ENCODE measurements at places on chromosomes 4 and X.

DNA sequence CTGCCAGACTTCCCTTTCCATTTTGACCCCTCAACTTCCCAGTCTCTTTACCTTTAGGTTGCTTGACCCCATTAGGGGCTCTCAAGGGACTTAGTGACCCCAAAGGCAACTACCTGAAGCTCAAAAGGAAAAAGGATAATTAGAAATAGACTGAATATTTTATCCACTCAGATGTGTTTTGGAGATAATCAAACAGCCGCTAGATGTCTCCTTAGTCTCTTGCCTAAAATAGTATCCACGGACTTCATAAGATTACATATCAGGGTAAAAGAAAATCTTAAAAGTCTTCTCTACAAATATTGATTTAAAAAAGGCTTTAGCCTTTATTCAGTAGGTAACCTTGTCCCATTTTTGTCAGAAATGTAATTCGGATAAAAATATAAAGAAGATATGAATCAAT, 21.0 kb upstream of the RHOXF2 start:
- DNase-seq, result no peak

DNA sequence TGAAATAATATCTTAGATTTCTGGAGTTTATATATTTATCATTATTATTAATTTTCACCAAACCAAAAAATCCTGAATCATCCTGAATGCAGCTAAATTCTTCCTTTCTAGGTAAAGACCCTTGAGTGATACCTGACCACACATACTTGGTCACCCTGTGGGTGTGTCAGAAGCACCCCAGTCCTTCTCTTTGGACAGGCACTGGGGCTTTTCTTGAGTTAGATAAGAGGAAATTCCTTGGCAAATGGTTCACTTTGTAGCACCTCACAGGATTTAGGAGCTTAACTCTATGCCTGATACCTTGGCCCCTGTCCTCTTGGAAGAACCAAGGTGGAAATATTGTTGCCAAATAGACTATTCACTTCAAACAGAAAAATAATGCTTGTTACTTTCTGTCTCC, 69.6 kb upstream of the PNPLA4 start:
- DNase-seq, result no peak

DNA sequence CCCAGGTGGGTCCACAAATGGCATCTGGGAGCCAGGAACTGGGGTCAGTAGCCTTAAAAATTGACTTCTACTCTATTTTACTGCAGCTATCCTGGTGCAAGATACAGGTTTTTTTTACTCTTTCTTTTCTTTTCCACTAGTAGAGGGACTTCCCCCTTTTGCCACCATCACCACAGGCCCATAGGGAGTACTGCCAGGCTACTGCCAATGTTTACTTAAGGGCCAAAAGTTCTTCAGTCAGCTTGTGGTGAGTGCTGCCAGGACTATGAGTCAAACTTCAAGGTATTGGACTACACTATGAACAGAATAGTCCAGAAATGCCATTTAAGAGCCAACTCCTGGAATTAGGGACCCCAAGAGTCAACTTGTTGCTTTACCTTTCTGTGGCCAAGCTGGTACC, 94.7 kb downstream of the EDA2R start:
- no peak for DNase-seq

GRCh38 chrX:96376266-96376665, 308.4 kb upstream of the DIAPH2 start:
- DNase-seq, result no peak

- DNase-seq, result no peak
Observed at GRCh38 chrX:96576368-96576767, 108.3 kb upstream of the DIAPH2 start.

DNA sequence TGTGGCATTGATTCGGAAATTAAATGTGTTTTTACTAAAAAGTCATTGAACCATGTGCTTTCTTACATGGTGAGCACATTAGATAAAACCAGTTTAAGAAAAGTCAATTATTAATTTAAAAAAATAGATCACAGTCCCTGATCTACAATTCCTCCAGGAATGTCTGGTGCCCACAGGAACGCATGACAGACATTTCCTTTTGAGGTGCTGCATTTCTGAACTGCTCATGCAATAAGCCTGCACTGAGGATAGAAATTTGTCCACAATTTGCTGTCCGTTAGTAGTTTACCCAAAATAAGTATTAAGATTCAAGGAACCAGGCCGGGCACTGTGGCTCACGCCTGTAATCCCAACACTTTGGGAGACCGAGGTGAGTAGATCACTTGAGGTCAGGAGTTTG, 8.2 kb upstream of the ADAMTS3 start:
- DNase-seq, result no peak

DNA sequence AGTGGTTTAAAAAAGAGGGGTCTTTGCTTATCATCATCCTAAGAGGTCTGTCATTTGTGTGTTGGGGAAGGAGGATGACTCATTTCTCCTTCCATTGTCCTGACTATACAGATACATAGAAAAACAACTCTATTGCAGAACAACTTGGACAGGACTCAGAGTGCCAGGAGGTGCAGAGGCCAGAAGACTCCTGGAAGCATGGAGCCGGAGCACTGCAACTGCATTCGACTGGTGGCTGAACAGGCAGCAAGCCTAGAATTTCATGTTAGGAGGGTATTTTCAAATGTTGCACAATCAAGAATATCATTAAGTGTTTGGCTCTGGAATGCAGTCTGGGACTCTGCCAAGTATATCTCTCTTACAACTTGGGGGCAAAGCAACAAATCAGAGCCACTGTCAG, 35.0 kb upstream of the MAML3 start:
- no peak for DNase-seq

DNA sequence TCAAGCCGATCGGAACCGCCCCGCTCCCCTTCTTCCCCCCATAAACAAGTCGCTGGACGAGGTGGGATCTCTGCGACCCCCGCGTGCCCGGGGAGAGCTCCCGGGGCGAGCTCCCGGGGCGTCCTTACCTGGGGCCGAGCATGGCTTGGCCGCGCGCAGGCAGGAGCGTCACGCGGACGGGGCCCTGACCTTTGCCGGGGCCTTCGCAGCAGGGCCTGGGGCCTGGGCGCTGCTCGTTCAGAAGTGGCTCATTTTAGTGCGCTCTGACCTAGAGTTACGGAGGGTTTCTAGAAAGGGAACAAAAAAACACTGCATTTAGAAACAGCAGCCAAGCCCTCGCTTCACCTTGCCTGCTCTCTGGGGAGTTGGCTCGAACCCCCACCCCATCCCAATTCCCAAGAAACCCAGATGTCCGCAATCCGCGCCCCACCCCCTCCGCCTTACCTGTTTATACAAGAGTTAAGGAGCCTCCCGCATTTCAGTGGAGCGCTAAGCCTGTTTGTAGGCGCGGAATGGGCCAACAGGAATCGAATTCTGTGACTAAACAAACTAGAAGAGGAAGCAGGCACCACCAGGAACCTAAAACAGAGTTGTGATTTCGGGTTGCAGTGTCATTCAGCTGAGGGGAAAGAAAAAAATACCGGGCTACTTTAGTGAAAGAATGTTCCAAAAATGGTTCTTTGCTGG, 814 bp upstream of the RBM47 start:
- no peak for DNase-seq

GRCh38 chr4:27635936-27636913, 775.6 kb downstream of the STIM2 start:
- DNase-seq, result no peak

DNA sequence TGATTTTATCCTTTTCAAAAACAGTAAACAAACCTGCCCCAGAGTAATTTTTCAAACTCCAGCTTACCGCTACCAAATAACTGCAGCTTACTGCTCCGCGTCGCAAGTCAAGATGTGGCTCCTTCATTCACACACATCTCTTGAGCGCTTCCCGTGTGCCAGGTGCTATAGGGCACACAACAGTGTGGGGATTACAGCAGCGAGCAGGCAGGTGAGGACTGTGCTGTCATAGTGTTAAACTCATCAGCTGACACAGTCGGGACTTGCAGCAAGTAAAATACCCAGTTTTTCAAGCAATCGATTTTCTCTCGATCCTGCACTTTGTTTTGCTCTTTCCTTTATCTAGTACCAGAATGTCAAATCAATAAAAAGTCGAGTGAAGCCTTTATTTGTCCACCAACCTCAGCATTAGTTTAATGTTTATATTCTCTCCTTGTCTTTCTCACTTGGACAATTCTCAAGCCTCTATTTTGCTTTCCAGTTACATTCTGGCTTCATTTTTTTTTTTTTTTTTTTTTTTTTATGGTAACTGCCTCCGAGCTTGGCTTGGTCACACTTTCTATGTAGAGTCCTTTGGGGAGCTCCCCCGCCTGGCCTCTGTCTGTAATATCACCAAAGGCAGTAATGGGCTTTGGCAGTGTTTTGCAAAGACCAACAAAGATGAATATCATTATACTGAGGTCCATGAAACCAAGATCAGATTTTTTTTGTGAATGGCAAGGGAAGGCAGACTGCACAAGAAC, 8.3 kb upstream of the ASB5 start:
- peak; percentile 2 for DNase-seq

- DNase-seq, result no peak
Observed at GRCh38 chr4:77342170-77342810, 185.3 kb downstream of the CCNG2 start.

DNA sequence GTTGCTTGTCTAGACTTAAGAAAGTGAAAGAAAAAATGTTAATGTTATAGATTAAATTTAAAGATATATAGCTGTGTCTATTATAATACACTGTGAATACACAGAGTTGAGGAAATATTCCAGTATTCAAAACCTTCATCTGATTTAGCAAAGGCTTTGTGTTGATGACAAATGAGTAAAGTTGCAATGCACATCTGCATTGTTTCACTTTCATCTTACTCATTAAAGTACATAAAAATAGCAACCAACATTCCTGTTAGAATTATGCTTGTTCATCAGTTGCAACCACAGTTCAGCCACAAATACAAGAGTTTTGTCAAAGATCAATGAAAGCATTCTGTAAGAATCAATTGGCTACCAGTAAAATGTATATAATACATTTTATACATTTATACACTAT, 346.4 kb upstream of the SLC7A11 start:
- DNase-seq, result no peak

- DNase-seq, result no peak
Observed at GRCh38 chr4:137213372-137214173, 318.7 kb downstream of the PCDH18 start.

- DNase-seq, result no peak
Observed at GRCh38 chr4:23232987-23233386, 540.2 kb downstream of the GBA3 start.
